ENCODE measurements at places on chromosomes 12 and 14.

DNA sequence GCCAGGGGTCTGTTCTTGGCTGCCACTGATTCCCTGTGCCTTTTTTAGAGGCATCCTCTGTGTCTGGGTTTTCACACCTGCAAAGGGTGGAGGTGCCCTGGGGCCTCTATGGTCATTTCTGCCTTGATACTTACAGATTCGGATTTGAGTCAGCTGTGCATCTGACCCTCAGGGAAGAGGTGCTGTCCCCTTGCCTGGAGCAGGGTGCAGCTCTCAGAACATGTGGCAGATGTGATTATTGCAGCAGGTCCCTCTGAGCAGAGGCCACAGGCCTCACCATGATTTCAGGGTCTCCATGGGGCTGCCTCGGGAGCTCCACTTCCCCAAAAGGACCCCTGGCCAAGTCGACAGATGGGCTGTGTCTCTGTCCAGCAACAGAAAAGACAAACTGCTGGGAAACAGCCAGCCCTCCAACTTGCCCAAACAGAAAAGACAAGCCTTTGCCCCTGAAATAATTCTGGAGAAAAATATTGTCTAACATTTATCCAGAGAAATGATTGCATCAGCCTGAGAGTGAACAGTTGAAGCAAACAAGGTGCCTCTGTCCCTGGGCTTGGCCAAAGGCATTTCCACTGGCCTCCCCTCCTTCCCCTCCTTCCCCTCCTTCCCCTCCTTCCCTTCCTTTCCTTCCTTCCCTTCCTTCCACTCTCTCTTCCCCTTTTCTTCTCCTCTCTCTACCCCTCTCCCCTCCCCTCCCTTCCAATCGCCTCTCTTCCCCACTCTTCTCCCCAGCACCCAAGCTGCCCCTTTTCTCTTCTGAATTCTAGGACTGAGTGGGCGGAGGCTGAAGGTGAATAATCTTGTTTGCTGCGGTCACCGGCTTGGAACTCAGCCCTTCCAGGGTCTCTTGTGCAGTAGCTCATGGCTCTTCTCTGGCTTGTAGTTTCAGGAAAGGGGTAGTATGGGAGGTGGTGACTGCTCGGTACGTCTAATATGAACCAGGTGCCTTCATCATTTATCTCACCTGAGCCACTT is 676 bp downstream of the SERPINA3 start:
- DNase-seq: no peak

DNA sequence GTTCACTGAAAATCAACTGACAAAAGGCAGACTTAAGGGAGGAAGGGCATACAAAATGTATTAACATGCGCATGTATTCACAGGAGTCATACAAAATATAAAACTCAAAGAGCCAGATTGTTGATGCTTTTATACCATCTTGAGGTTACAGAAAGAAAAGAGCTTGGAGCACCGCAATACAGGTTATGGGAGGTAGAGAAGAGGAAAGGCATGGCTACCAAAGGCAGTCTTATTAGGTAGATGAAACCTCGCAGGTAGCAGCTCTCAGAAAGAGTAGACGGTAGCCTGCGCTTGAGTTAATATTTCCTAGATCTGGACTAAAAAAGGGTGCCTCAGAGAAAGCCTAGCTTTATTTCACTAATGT is 69.0 kb upstream of the DHRS4 start:
- DNase-seq: no peak

DNA sequence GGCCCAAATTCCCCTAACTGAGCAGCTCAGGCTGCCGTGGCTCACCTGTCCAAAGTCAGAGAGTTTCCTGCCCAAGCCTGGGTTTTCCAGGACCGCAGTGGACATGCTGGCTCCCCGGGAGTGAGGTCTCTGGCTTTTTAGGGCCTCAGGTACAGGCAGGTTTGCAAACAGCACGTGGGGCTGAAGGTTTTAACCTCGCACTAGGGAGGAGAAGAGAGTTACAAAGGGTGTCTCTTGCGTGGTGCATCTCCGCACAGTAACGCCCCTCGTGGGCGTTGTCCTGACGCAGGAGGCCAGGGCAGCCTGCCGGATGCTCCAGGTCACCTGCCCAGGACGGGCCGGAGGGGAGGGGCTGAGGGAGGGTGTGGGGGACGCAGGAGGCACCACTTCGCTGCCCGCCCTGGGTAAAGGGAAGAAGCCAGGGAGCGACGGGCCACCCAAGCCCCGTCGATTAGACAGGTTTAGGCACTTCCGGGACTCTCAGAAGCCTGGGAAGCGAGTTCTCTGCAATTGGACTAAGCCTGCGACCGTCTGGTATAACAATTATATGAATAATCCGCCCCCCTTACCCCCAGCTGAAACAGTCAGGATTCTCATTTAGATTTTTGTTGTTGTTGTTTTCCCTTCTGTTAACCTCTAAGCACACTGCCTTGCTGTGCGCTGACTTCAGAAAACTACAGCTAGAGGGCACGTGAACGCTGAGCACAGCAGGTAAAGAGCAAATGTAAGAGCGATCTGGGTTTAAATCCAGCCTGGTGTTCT is at the start of gene PAH:
TSS of gene PAH (minus strand) at position 219 of the 762 bp plus-strand sequence. CDS start at position 105, 114 bp downstream.
- DNase-seq: no peak

DNA sequence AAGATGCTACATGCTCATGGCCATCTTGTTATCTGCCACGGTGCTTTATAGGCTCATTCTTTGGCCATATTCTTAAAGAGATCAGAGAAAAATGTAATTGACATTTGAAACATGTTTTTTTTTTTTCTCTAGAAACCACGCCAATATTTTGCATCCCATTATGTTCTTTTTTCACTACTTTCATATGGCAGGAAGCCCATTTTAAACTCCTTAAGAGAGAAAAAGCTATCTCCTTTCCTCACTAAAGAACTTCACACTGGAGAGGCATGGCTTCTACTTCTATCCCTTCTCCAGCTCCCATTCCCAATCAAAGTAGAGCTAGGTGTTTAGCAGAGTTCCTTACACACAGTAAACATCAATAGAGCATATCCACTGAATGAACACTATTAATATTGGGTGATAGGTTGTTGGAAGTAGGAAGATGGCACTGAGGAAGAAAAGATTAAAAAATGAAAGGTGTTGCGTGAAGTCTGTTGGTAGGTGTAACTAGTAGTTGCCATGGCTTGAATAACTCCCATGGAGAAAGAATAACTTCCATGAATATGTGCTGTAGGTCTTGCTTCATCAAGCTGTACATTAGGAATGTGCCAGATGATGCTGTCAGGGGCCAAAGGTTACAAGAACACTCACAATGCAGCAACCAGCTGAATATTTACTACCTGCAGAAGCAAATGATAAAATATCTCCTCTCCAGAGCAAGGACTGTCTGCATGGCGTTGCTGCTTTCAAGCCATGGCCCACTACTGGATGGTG is 178.8 kb downstream of the STXBP6 start:
- no peak for DNase-seq

- no peak for DNase-seq
These were observed 60.4 kb upstream of the METAP2 start for GRCh38 chr12:95413576-95413975.

GRCh38 chr12:106273491-106273890 is 25.7 kb upstream of the CKAP4 start:
- no peak for DNase-seq

GRCh38 chr12:67517181-67517887 is 131.2 kb upstream of the DYRK2 start:
- no peak for DNase-seq

DNA sequence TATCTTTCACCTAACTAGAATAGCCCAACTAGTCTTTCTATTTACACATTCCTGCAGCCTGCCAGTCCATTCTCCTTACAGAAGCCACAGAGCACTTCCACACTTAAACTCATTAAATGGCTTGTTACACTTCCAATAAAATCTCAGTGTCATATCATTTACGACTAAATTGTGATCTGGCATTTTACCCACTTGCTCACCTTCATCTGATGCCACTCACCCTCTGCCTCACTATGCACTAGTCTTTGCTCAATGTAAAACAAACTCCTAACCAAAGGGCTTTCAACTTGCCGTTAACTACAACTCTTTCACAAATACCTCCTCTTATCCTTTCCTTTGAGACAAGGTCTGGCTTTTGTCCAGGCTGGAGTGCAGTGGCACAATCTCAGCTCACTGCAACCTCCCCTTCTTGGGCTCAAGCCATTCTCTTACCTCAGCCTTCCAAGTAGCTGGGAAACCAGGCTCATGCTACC is 24.1 kb downstream of the YAF2 start:
- DNase-seq: no peak

- DNase-seq: no peak
These were observed 24.2 kb downstream of the FBXO21 start for GRCh38 chr12:117166107-117166506.

DNA sequence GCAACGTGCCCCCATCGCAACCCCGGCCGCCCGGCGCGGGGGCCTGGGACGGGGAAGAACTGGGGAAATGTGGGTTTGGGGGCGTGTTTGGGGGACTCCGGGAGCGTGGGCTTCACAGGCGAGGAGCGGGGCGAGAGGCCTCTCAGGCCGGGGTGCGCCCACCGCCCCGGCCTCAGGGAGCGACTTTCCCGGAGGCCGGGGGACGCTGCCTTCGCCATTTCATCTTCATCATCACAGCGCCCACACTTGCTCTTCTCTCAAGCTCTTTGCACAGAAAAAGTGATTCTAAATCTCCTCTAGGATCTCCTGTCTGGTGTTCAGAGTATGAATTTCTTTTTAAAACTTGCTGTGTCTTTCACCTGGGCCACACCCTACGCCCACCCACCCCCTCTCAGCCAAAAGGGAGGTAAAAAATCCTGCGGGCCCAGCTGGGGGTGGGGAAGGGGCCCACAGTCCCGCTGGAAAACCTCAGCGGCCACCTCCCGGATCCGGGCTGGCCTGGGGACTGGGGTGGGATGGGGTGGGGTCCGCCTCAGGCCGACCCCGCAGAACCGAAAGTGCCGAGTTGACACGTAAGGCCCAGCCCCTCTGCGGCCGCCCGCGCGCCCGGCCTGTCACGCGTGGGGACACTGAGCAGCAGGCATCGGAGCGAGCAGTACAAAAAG is 7.4 kb downstream of the CDKN1B start:
- DNase-seq: no peak

GRCh38 chr12:54497883-54498282 is 331 bp downstream of the NCKAP1L start:
- no peak for DNase-seq

- no peak for DNase-seq
These were observed 37.5 kb downstream of the ACACB start for GRCh38 chr12:109153821-109154441.

DNA sequence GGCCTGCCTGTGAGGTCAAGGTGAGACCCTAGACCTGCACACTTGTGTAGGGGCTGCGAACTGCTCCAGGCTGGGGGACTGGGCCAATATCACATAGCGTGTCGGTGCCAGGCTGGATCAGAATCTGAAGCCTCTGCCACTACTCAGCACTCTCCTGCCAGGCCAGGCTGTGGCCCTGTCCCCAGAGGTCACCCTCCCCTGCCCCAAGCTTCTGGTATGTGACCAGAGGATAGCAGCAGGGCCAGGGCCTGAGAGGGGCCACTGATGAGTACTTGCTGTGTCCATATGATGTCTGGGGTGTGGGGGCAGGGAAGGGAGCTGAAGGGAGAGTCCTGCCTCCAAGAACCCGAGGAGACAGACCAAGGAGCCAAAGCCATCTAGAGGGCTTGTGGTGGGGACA is 17.8 kb downstream of the ARL6IP4 start:
- DNase-seq: no peak

DNA sequence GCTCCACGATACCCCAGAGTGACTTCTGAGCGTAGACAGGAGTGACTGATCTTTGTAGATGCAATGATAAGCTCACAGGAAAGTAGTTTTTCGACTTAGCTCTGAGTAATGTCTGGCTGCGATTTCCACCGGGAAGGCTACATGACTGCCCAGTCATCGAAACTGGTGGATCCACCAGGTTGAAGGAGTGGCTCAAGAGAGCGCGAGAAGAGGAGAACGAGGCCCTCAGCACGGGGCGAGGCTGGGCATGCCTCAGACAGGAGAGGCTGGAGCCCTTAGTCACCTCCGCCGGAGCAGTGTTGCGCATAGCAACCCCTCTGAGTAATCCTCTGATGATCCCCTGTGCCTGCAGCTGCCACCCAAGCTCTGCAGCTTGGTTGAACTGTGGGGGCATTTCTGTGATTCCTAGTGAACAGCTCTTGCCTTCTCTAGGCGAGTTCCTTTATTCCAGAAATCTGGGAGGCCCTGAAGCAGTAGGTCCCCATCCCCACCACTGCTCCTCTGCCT is 25.6 kb downstream of the ELK3 start:
- no peak for DNase-seq

- no peak for DNase-seq
These were observed 9.2 kb downstream of the CABP1 start for GRCh38 chr12:120649442-120650232.

DNA sequence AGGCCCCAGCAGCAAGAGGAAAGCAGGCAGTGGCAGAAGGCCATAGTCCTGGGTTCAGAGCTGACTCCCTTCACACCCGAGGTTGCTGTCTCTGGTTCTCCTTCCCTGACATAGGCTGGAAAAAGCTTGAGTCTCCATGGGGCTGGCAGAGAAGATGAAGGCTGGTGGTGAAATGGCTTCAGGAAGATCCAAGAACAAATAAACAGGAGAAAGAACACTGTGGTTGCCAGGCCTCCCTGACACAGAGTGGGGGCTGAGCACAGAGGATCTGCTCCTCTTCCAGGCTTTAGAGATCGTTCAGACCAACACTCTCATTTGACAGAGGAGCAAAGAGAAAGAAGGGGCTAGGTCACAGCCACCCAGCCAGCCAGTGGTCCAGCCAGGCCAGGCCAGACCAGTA is 14.3 kb downstream of the HDAC7 start:
- no peak for DNase-seq

DNA sequence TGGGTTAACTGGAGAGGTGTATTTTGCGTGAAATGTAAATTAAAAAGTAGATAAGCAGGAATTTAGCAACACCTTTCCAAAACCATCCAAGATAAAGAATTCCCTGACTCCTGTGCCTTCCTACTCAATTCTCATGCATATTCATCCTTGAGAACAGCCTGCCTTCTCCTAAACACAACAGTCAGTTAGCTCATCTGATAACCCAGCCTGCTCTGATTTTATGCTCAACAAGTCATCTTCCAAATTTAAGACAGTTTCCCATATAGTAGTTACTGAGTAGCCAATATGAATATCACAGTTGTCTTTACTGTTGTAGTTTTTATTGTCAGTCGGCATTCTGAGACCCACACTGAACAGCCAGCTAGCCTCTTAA is 27.1 kb downstream of the CPNE8 start:
- DNase-seq: no peak

- DNase-seq: no peak
These were observed 122.0 kb upstream of the EGLN3 start for GRCh38 chr14:34072921-34073320.

GRCh38 chr12:102535306-102535705 is 54.9 kb upstream of the IGF1 start:
- DNase-seq: no peak

GRCh38 chr12:92452763-92453162 is 250.0 kb upstream of the PLEKHG7 start:
- DNase-seq: no peak
